ENCODE measurements at places on chromosomes 6 and 20.
A peak's percentile ranks its signal among the peaks of the same experiment; 100 is the strongest.

GRCh38 chr20:35599776-35600120 lies 15.9 kb upstream of the SPAG4 start:
- no peak for DNase-seq

DNA sequence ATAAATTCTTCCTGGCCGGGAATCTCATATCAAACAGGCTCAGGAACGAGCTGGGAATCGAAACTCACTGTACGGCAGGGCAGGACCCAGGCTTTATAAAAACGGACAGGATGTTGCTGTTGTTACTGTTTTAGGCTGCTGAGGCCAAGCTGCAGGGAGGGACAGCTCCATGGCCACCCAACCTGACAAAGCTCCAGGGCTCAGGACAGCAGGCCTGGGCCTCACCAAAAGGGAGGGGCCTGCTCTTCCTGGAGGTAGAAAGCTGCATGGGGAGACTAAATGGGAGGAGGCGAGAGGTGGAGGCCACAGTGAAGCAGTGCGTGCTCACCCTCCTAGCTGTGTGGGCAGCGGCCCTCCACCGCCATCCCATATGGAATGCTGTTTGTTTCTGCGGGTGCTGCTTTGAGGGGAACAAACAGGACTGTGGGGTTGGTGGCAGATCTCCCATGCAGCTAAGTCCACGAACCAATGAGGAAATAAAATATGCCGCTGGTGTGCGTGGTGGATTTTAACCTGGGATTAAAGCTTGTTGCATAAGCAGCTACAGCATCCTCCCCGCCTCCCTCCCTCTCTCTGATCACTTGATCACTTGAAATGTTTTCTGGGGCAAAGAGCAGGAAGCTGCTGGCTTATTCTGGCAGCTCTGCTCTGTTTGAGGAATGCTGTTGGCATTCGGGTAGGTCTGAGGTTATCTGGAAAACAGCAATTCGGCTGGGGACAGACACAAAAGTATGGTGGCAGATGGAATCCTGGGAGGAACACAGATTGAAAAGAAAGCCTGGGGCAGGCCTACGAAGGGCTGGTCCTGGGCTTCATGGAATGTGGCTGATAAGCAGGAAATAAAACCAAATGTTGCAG lies 2.4 kb upstream of the ZMYND8 start:
- DNase-seq: peak; percentile 75

- no peak for DNase-seq
Measured at GRCh38 chr6:29953001-29953441, 10.7 kb downstream of the HLA-A start.

- DNase-seq: no peak
Measured at GRCh38 chr20:43723735-43724134, 3.1 kb downstream of the GTSF1L start.

DNA sequence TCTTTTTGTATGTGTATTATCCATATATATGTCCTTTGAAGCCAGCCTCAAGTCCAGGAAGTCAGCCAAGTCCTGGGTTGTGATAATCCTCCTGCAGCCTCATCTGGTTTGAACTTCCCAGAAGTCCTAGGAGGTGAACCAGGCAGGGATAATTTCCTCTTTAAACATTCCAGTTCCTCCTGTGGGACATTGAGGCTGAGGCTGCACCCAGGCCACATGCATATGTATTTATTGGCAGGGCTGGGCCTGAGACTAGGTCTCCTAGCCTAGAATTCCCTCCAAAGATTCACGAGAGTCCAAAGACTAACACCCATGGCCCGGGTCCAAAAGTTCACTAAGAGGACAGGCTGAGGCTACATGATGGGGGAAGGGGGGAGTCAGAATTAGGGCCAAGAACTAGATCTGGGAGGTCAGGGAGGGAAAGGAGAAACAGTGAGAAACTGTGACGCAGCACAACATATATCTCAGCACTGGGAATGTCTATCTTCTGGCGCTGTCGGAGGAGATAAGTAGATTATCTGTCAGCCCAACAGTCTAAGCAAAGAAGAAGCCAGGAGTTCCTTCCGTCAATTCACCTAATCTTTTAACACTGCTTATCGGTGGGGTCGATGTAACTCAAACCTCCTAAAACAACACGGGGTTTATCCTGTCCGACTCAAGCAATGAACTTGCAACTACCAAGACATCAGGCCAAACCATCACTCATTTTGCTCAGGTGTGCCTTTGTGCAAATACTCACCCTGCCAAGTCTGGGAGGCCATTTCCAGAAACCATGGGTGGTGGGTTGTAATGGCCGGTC lies 43.3 kb downstream of the SNX5 start:
- DNase-seq: peak; percentile 58

- no peak for DNase-seq
Measured at GRCh38 chr6:34067814-34068213, 78.1 kb downstream of the GRM4 start.

DNA sequence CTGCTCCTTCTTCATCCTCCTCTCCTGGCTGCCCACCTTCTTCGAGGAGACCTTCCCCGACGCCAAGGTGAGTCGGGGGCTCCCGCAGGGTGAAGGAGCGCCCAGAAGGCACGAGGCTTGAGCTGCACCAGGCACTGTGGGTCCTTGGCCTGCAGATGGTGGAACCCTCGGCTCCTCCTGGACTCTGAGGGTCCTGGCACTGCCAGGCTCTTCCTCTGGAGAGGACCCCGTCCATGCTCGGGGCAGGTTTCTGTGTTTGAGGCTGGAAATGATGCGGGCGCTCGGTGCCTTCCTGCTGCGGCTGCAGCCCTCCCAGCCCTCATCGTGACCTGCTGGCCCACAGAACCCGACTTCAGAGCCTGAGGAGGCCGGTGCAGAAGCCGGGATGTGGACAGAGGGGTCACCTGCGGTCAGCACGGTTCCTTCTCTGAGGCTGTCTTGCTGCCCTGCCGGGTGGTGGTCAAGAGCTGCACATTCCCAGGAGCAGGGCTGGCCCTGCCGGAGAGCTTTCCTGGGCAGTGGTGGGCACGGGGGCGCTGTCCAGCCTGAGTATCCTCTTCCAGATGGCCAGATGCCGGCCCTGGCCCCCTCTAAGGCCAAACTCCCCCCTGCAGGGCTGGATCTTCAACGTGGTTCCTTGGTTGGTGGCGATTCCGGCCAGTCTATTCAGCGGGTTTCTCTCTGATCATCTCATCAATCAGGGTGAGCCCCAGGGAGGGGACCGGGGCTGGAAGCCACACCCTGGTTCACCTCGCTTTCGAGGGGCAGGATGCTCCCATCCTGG lies 11.3 kb downstream of the SLC17A9 start:
- no peak for DNase-seq

- DNase-seq: no peak
Measured at GRCh38 chr20:50646483-50646996, 44.8 kb downstream of the RIPOR3 start.

- no peak for DNase-seq
Measured at GRCh38 chr6:21608601-21609000, 15.1 kb downstream of the SOX4 start.

GRCh38 chr6:109073344-109074132 lies 21.1 kb downstream of the SESN1 start:
- DNase-seq: peak; percentile 90

- peak; percentile 61 for DNase-seq
Measured at GRCh38 chr6:161301338-161301737, 27.5 kb upstream of the AGPAT4 start.

- DNase-seq: no peak
Measured at GRCh38 chr20:35398660-35399144, 13.1 kb downstream of the UQCC1 start.

GRCh38 chr6:30912746-30913520 lies 1.1 kb upstream of the VARS2 start:
- no peak for DNase-seq

GRCh38 chr6:111417181-111417585 lies 65.8 kb downstream of the REV3L start:
- DNase-seq: peak; percentile 82

DNA sequence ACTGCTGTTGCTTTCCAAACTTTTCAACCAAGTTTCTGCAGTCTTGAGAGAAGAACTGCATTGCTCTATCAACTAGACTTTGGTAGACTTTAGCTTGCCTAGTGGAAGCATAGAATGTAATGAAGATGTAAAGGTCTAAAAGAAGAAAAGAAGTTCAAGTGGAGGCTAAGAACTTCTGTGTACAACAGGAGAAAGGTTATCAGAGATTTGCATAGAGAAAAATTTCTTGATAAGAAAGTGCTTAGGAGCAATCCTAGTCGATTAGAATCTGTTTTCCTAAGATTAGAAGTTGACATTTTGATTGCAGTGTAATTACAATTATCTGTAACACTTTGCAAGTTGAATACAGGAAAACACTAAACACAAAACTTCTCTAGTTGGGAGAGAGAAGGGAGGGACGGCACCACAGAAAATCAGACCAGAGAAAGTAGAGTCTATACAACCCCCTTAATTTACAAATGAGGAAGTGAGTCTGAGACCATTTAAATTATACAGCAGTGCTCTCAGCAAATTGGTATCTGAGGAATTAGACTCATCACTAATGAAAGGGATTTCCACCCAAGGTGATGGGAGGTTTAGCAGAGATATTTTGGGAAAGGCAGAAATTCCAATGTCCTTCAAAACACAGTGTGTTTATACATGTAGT lies 194.3 kb upstream of the MARCKS start:
- no peak for DNase-seq

DNA sequence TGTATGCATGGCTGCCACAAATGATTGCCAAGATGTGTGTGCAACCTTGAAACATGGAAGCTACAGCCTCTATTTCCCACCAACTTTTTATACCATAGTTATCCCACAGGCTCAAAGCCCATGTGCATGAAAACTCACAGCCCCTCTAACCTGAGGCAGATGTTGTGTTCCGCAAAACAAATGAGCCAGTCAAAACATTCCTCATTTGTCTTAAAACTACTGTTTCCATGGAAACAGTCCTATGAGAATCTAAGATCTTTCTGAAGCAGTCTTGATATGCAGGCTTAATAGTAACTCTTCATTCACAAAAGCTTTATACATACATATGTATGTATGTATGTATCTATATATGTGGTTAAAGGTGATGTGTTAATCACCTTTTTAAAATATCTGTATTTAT lies 31.2 kb upstream of the MANEA start:
- no peak for DNase-seq

DNA sequence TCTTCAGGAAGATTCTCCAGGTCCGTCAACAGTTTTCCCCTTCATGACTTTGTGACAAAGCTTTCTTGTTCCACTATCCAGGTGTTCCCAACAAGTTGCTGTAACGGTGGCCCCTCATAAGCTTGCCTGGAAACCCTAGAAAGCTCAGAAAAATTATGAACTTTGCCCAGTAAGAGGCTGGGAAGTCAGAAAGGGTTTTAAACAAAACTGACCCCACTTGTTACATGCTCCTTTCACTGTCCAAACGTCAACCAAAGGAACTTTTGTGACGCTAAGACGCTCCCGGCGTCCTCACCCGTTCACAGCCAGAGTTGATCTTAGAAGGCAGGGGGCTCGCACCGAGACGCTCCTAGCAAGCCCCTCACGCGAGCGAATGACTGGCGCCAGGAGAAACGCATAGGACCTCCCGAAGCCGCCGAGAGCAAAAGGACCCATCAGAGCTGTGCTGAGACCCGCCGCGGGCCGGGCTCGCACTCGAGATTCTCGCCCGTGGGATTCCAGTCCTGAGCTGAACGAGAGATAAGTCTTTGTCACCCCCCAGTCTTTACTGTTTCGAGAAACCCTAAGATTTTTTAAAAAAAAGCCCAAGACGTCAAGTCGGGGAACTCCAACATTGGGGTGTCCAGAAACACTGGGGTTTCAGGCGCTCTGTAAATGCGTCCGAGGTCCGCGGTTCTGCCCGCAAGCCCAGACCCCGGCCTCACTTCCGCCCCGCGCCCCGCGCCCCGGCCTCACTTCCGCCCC lies 544 bp upstream of the ACAT2 start:
- no peak for DNase-seq

DNA sequence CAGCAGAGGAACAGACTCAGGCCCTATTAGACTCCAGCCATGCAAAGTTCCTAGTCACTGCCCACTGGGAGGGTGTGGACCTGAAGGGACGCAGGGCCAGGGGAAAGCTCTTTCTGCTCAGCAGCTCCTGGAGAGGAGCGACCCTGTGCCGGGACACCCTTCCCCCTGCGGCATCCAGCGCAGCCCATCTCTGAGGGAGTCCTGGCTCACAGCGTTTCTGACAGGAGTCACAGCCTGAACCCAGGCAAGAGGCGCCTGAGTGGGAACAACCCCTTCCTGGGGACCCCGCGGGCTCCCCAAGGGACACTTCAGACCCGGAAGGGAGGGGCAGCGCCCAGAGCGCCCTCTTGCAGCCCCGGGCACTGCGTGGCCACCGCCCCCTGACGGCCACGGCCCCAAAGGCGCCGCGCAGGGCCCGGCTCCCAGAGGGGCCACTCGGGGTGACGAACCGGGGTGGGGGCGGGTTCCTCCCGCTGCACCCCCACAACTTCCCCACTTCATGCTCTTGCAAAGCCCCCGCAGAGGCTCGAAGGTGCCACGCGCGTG lies 862 bp downstream of the UCKL1 start:
- peak; percentile 63 for DNase-seq

Measured in hematopoietic multipotent progenitor cell treated with erythropoietin and hydrocortisone succinate and interleukin-3 and kit ligand, for 4 days (in vitro differentiated cells).